HFFc6 (cell line): ENCODE measurements at places on chromosomes 1 and 21.

- no peak for DNase-seq
Observed at GRCh38 chr1:152481869-152482664, 28.5 kb upstream of the LCE5A start.

GRCh38 chr1:186218654-186219352, 156.2 kb downstream of the TPR start:
- no peak for DNase-seq

- DNase-seq = no peak
Observed at GRCh38 chr1:198640174-198640573, 1.3 kb downstream of the PTPRC start.

DNA sequence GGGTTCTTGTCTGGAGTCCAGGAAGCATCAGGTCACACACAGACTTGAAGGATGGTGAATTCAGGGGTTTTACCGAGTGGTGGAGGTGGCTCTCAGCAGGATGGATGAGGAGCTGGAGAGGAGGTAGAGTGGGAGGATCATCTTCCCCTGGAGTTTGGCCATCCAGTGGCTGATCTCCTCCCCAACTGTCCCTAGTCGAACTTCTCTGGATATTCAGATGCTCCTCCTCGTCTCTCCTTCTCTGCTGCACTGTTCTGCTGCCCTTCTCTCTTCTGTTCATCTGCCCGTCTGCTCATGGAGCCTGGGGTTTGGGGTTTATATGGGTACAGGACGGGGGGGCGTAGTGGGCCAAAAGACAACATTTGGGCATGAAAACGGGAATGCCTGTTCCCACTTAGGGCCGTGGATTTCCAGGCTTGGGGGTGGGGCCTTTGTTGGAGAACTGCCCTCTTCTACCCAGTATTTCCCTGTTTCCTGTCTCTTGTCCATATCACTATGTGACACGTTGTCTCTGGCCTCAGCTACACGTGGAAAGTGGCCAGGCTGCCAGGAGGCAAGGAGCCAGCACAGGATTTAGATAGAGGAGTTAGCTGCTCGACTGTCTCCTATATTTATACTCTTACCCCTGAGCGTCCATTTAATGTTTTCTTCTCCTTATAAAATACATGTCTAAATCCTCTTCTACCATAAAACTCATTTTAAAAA, 76.7 kb downstream of the SIPA1L2 start:
- DNase-seq = no peak

DNA sequence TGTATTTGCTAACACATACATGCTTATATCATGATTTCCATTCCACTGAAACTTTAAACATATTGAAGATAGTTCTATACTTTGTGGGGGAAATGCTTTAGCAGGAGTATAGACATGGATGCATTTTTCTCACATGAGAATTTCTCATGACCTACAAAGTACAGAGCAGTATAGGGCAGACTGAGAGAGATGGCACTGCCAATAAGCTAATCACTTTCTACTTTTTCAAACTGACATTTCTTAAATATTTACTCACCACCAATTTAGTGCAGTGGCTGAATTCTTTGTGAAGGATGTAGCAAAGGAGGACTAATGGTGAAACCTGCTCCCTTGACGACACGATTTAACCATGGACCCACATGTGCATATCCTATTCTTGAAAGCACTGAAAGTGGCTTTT, 923.5 kb downstream of the ADGRL2 start:
- DNase-seq = no peak

GRCh38 chr1:175543447-175543846, 199.9 kb downstream of the TNR start:
- no peak for DNase-seq

DNA sequence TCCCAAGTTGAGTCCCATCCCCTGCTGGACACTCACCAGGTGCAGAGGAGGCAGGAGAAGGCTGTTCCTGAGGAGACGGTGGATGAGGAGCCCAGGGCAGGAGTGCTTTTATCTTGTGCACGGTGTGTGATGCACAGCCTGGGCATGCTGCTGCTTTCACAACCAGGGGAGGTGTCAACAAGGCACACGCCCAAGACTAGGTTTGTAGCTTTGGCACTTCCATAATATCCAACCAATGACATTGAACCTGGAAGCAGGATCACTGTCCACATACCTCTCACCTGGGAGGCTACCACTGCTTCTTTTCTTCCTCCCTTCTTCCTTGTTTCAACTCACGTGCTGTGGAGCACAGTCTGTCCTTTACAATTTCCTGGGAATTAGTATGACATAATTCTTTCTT, at the start of gene LCE3D:
LCE3D (minus strand) TSS at position 84 of the 400 bp plus-strand sequence. CDS start 580 bp downstream, outside the sequence.
- no peak for DNase-seq

GRCh38 chr21:28740125-28740524, 252.6 kb downstream of the LTN1 start:
- no peak for DNase-seq

GRCh38 chr1:5993556-5994491, 1.6 kb upstream of the NPHP4 start:
- no peak for DNase-seq

GRCh38 chr1:48469616-48470480, 2.2 kb downstream of the SPATA6 start:
- DNase-seq = no peak
